Activated naive CD4-positive, alpha-beta T cell treated with Interleukin-2 at 50 U/mL for 16 hours (primary cell): ENCODE measurements at places on chromosomes 16 and 17.

GRCh38 chr16:86798247-86799041 is 220.1 kb downstream of the FOXL1 start:
- DNase-seq: no peak

DNA sequence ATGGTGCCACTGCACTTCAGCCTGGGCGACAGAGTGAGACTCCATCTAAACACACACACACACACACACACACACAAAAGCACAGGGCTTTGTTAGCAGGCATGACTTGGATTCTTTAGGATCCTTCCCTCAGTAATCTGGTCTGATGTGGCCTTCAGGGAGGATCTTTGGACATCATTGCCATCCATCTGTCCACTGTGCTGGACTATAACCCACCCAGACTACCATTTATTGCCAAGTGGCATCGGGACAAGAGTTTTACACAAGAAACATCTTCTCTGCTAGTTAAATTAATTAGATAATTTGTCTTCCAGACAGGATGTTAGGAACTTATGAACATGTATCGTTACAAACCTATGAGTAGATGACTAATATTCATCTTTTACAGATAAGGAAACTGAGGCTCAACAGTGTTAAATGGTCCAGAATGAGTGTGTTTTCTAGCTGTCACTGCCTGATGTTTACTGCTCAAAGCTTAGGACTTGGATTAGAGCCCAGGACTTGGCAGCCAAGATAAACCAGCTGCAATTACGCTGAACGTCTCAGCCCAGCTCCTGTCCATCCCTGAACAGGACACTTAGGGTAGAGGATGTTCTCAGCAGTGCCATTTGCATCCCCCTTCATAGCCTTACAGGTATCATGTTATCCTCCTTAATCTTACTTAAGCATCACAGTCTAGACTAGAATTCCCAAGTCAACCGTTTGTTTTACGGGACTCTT is 285.8 kb downstream of the WWOX start:
- DNase-seq: no peak

DNA sequence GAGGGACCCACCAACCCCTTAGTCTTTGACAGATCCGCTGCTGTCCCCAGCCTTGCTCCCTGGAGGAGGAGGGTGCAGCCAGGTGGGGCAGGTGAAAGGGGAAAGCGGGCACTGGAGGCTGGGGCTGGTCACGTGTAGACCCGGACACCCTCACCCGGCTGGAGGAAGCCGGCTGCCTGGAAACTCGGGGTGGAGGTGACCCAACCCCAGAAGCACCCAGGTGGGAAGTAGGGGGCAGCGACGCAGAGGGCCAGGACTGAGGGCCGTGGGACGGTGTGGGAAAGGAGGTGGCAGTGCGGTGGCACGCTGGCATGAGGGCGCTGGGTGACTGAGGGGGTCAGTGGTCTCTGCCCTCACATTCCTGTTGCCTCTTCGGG is 2.7 kb downstream of the TRAF7 start:
- no peak for DNase-seq

GRCh38 chr16:21611556-21612384 is 12.4 kb downstream of the METTL9 start:
- DNase-seq: no peak

GRCh38 chr17:77426676-77427386 is 286.1 kb downstream of the SEC14L1 start:
- no peak for DNase-seq
